ENCODE measurements at places on chromosomes 3 and 15.

GRCh38 chr3:140276703-140277102 lies 341.7 kb downstream of the CLSTN2 start:
- no peak for DNase-seq

DNA sequence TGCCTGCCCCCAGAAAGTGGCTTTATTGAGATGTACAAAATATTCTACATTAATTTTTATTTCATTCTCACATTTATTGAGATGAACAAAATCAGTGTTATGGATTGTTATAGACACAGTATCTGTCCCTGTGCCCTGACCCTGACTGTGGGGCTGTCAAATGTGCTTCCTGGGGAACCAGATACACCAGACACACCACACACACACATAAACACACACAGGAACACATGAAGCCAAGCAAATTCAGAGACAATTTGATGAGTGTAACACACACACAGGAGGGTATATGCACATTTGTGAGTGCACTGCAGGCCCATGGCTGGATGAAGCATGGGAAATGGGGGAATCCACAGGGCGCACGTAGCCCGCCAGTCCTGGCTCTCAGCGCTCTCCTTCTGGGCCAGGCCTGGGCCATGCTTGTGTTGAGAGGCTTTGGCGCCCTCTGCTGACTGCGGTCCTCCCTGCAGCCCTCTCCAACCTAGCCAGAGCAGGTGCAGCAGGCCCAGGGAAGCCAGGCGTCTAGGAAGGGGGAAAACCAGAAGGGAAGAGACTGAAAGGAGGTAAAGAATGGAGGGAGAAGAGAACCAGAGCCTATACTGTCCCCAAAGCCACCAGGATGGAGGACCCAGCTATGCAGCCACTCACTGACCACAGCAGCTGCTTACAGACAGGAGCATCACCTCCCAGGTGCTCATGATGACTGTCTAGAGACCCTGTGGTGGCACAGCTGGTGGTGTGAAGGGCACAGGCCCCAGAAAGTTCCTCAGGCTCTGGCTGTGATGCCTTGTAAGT lies 18.0 kb upstream of the LOXL1 start:
- peak; percentile 75 for DNase-seq

DNA sequence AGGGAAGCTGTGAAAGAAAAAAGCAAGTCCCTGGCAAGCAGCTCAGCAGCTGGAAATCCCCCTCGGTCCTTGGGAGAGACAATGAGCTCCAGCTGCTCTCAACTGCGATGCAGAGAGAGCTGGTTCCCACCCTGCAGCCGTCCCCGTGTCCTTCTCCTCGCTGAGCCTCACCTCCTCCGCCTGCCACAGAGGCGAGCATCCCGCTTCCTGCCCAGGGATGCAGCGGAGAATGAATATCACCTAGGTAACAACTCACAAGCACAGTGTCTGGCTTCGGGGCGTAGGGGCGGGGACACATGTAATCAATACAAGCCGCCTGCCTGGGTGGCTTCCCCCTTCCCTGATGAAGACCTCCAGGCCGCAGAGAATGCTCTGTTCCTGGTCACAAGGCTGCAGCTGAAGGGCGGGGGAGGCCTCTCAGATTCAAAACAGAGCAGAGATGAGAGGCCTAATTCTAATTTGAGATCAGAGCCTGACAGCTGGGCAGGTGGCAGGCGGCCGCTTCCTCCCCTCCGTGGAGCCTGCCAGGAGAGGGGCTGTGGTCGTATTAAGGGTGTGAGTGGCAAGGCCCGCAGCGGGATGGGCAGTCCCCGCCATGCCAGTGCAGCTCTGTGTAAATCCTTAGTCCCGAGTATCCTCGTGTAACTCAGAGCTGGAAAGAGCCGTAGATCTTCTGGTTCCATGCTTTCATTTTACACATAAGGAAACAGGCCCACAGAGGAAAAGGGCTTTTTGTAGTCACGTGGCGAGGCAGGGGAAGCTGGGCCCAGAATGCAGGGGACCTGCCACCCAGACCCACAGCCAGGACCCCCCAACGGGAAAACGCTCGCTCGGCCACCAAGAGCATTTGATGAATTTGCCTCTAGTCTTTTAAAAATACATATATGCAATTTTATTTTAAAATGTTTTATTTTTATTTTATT lies 24.3 kb downstream of the ZDHHC19 start:
- DNase-seq: no peak

DNA sequence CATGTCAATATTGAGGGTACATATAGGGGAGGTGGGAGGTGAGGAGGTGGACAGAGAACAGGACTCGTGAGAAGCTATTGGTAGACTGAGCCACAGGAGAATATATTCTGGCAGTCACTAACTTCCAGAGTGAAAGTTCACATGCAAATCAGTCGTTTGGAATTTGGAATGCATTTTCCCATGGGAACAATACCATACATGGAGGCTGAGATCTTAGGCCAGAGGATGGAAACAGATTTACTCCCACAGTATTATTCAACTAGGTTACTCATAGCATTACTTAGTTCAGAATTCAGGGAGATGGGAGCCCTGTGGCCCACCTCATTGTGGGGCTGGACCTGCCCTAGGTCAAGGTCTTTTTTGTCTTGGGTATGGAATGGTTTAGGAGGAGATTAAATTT lies 36.4 kb upstream of the ABHD2 start:
- DNase-seq: no peak

- DNase-seq: no peak
Observed at GRCh38 chr3:154334973-154335420, 10.7 kb upstream of the DHX36 start.

GRCh38 chr3:97680210-97680609 lies 84.3 kb upstream of the ARL6 start:
- DNase-seq: no peak

GRCh38 chr3:197124713-197125112 lies 95.1 kb upstream of the MELTF start:
- peak; percentile 3 for DNase-seq

DNA sequence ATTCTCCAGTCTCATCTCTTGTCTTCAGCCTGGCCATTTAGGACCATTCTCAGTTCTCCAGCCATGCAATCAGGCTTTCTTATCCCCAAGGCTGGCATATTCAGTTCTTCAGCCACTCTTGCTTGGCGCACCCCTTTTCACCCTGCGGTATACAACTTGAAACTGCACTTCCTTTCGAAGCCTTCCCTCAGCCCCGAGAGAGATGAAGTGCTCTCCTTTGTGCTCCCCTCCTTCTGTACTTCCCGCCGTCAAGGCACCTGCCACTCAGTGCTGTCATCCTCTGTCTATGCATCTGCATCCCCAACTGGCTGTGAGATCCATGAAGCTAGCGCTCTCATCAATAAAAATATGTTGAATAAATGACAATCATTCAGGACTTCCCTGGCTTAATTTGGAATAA lies 45.7 kb downstream of the MORC1 start:
- no peak for DNase-seq

DNA sequence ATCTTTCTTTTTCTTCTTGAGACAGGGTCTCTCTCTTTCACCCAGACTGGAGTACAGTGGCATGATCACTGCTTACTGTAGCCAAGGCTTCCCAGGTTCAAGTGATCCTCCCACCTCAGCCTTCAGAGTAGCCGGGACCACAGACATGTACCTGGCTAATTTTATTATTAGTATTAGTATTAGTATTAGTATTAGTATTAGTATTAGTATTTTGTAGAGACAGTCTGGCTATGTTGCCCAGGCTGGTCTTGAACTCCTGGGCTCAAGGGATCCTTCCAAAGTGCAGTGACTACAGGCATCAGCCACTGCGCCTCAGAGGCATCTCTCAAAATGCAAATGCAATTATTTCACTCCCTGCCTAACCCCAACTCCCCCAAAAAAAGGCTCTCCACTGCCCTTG lies 1.7 kb downstream of the KIF7 start:
- DNase-seq: no peak

- DNase-seq: no peak
Observed at GRCh38 chr15:64699751-64700388, 75.5 kb downstream of the RBPMS2 start.

- no peak for DNase-seq
Observed at GRCh38 chr3:67176396-67176795, 178.3 kb downstream of the KBTBD8 start.

- no peak for DNase-seq
Observed at GRCh38 chr15:49982584-49982983, 136.4 kb downstream of the ATP8B4 start.

DNA sequence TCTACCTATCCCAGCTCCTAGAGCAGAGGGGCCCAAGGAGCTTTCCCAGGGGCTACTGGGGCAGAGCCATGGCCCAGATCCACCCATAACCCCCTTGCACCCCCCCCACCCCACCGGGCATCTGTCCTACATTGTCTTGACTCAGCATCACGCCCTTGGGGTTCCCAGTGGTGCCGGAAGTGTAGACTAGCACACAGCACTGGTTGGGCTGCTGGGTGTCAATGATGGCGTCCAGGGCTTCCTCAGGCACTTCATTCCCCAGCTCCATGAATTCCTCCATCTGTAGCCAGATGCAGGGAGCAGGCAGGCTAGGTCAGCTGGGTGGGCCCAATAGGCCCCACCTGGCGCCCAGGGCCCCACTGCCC lies 33.2 kb downstream of the IDH3A start:
- no peak for DNase-seq

DNA sequence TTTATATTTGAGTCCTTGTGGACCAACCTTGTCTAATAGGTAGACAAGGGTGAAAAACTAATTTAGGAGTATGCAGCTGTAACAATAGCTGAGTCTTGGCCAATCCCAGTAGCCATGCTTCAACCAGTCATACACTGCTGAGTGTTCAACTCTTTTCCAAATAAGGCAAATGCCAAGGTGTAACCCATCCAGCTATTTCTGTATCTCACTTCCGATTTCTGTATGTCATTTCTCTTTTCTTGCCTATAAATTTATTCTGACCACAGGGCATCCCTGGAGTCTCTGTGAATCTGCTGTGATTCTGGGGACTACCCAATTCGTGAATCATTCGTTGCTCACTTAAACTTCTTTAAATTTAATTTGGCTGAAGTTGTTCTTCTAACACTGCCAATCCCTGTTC lies 93.2 kb downstream of the MAGI1 start:
- no peak for DNase-seq

DNA sequence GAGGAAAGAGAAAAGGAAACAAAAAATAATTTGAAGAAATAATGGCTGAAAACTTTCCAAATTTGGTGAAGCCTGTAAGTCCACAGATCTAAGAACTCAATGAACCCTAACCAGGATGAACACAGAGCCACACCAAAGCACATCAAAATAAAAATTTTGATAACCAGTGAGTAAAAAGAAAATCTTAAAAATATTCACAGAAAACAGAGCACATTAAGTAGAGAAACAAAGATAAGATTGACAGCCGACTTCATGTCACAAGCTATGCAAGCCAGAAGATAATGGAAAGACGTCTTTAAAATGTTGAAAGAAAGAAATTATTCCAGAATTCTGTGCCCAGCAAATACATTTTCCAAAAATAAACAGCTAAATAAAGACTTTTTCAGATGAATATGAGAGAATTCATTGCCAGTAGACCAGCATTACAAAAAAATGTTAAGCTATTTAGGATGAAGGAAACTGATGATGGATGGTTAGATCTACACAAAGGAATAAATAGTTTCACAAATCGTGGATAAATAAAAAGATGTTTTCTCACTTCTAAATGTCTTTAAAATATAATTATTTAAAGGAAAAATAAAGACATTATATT lies 140.2 kb upstream of the SKOR1 start:
- DNase-seq: no peak

- no peak for DNase-seq
Observed at GRCh38 chr15:93985925-93986324, 245.4 kb upstream of the MCTP2 start.

GRCh38 chr15:66563126-66563525 lies 2.7 kb downstream of the LCTL start:
- no peak for DNase-seq

- DNase-seq: no peak
Observed at GRCh38 chr3:21585216-21585740, 165.7 kb downstream of the ZNF385D start.

DNA sequence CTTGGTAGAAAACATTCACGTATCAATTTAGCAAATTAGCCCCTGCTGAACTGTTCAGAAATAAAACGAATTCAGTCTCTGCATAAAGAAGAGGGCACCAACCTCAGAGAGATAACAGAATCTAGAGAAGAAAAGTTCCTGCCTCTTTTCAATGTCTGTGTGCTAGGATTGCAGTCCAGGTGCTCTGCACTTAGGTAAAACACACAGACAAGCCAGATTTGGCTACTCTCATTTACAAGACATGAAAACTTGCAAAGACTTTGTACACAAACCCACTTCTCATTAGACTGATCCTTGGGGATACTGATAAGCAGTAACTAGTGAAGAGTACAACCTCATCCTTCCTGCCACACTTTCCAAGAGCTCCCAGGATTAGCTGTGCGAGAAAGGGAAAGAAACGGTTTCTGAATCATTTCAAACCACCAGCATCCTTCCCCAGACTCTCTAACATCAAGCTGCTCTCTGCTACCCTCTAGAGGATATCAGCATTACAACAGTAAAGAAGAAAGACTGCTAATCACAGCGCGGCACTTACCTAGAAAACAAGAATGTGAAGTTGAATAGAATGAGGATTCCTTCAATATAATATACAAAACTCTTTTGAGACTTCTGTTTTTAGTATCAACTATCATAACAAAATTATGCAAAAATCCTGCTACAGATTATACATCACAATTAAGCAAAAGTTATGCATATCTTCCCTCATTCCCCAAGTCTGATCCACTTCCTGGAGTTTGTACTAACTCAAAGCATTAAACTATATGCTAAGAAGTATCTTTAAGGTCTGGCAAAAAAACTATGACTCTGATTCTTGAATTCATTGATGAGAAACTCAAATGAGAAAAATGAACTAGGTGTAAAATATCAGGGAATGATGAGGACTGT lies 306.4 kb downstream of the MAGI1 start:
- DNase-seq: peak; percentile 93

GRCh38 chr3:37921025-37921424 lies 59.3 kb downstream of the CTDSPL start:
- DNase-seq: no peak

GRCh38 chr3:25911525-25912295 lies 121.8 kb downstream of the OXSM start:
- no peak for DNase-seq

GRCh38 chr15:71120428-71120944 lies 5.2 kb downstream of the THSD4 start:
- no peak for DNase-seq

DNA sequence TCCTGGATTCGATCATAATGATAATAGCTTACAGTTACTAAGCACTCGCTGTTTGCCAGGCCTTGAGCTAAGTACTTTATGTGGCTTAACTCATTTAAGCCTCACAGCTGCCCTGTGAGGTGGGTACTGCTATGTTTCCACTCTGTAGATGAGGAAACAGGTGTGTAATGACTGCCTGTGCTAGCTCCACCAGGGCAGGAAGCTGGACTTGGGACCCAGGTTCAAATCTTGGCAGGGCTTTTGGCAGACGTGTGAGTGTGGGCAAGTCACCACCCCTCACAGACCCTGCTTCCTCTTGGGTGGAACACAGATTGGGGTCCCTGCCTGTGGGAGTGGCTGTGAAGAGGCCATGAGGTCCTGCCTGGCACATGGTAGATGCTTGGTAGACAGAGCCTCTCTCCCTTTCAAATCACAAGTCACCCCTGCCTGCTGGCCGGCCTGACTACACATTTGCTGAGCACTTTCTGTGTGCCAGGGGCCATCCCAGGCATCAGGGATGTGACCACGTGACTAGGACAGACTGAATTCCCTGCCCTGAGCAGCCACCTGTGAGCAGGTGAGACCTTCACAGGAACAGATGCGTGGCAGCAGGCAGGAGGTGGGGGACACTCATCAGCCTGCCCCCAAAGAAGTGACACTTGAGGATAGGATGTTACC lies 3.7 kb downstream of the EFCC1 start:
- no peak for DNase-seq
